Anterior cingulate cortex (tissue), 58 donors: ENCODE measurements at places on chromosomes 7 and 10.

DNA sequence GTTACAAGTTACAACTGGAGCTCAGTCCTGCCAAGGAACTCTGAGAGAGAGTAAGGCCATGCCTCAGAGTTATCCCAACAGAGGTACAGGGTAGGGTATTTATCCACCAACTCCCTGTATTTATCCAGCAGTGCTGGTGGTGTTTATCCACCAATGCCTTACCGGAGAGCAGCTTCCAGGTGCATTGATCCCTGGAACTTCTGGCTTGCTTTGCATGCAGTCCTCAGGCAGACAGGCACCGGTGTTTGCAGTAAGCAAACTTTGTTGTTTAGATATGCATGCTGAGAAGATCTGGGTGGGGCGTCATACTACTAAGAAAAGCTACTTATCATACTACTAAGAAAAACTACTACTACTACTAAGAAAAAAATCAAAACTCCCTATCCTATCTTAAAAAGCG is 92.4 kb downstream of the CYP26A1 start:
- DNase-seq = no peak

DNA sequence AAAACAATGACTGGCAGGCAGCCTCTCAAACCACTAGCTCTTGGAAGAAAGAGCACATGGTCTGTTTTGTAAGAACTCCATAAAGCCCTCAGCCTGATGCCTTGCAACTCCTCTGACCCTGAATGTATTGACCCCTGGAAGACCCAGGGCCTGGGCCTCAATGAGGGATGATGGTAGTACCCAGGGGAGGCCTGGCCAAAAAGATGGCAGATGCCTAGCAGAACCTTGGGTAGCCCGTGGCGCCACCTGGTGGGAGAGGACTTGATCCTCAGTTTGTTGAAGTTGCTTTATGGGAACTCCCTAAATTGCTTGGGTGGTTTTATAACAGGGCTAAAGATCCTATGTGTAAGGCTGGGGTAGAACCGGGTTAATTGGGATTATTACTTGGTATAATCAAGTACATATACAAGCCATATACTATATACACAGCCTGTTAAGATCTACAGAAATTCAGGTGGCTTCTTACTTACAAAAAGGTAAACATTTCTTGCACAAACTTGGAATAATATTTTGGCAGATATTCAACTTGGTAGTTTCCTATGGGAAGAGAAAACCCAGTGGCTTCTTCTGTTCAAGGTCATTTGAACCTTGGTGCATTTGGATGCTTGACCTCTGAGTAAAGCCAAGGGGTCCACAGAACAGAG is 95.8 kb upstream of the CACUL1 start:
- no peak for DNase-seq

DNA sequence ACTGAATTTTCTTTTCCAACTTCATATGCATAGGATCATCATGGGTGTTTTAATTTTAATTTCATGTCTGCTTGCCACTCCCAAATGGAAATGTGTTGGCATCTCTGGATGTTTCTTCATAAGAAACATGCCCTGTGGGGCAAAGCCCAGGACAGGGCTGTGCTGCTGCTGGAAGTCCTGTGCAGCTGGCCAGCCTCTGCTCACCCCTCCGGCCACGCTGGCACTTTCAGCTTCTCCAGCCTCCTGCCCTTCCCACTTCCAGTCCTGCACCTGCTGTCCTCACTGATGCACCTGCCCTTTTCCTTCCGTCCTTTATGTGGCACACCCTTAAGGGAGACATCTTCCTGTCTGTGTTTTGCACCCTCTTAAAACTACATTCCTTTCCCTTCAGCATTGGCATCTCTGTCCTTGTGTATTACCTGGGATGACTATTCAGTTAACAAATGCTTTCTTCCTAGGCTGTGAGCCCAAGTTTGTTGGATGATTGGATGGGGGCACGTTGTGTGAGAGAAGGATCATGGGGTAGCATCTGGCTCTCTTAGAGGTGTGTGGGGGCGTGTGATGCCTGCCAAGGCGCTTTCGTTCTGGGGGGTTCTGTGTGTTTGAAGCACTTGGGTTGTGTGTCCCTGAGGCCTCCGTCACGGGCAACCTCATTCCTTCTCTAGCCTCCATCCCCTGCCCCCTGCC is 56.8 kb downstream of the TCF7L2 start:
- DNase-seq = no peak

DNA sequence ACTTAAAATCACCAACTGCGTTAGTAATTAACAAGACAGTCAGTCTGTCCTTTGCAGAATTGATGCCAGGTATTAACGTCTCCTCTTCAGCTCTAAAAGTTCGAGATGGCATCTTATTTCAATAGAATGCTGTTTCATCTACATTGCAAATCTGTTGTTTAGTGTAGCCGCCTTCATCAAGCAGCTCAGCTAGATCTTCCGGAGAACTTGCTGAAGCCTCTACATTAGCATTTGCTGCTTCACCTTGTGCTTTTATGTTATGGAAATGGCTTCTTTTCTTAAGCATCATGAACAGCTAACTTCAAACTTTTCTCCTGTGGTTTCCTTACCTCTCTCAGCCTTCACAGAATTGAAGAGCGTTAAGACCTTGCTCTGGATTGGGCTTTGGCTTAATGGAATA is 95.5 kb upstream of the FAM20C start:
- DNase-seq = no peak

- DNase-seq = no peak
Measured at GRCh38 chr7:27237735-27238334, 4.8 kb upstream of the EVX1 start.

DNA sequence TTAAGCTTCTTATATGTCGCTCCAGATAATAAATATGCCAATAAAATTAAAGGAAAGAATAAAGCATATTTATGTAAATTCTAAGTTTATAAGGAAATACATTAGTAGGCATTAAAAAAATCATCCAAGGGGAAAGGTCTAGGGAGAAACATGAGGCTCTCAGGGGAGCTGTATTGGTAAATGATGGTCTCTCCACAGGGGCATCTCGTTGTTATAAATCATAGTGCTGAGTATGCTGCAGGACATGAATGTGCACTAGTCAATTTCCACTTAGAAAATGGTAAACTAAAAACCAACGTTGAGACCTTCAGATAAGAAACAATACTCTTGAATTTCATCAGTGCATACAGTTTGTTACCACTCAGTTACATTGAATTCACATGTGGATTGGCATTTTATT is 194.0 kb upstream of the AHR start:
- DNase-seq = no peak
